ENCODE measurements at places on chromosomes 11 and 22.

DNA sequence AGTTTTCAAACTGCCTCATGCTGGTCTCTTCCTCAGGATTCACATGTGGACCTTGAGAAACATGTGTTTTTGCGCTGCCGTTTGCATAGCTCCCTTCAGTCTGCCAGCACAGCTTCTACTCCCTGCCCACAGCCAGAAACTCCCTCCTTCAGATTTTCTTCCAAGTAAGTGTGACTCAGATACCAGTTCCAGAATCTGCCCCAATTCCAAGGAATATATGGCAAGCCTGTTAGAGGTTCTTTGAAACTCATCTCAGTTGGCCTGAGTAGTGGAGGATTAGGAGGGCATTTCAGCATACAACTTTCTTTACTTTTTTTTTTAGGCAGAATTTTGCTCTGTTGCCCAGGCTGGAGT lies 67.1 kb downstream of the SNX19 start:
- no peak overlapping the region for H3K4me3 ChIP-seq
- no peak overlapping the region for H3K27ac ChIP-seq
- no peaks in the 10 kb centered on the region for H3K4me1 ChIP-seq
- no peak for DNase-seq

DNA sequence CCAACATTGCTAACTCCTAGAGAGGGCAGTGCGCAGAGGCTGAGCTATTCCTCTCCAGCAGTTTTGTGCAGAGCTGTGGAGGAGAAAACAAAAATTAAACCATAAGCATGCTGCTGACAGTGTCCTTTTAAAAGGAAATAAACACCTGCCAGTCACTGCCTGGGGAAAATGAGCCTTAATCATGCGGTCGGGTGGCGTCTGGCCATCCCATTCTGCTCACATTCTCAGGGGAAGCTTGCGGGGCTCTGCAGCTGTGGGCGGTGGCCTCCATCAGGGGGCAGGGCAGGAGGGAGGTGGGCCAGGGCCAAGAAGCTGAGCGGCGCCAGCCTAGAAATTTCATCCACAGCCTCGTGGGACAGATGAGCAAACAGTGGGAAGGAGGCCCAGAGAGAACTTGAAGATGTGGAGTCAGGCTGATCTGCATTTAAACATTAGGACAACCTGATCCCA lies 71.0 kb upstream of the TP53I11 start:
- no peaks in the 10 kb centered on the region for H3K27me3 ChIP-seq
- DNase-seq, result no peak
- H3K4me3 ChIP-seq, result no peak overlapping the region
- H3K36me3 ChIP-seq, result no peaks in the 10 kb centered on the region
- no peak overlapping the region for H3K27ac ChIP-seq
- H3K4me1 ChIP-seq, result no peaks in the 10 kb centered on the region

- no peaks in the 10 kb centered on the region for H3K4me1 ChIP-seq
- peak overlapping the region; percentile 69 for H3K4me3 ChIP-seq
- H3K27ac ChIP-seq, result peak overlapping the region; percentile 63
- H3K27me3 ChIP-seq, result no peaks in the 10 kb centered on the region
- H3K36me3 ChIP-seq, result no peaks in the 10 kb centered on the region
- DNase-seq, result no peak
Observed at GRCh38 chr22:30607300-30607930, 441 bp downstream of the TCN2 start.

- H3K36me3 ChIP-seq, result no peaks in the 10 kb centered on the region
- no peak overlapping the region for H3K4me3 ChIP-seq
- no peaks in the 10 kb centered on the region for H3K27me3 ChIP-seq
- no peak for DNase-seq
- H3K27ac ChIP-seq, result no peak overlapping the region
Observed at GRCh38 chr11:66072518-66072917, 2.4 kb downstream of the PACS1 start.

DNA sequence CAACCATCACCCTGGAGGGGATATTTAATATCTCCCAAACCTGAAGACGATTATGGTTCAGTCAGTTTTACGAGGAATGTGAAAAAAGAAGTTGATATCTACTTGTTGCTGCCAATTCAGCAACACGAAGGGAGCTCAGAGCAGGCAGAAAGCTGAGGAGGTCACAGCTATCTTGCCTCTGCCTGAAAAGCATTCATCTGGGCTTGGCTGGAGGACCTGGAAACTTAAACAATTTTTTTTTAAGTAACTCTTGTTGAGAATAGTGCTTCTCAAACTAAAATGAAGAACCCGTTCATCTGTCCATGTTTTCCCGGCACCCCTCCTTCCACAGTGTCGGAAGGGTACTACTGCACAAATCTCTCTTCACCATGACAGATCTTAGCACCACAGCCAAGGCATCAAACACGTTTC lies 98.9 kb downstream of the MICAL3 start:
- H3K27me3 ChIP-seq, result no peaks in the 10 kb centered on the region
- no peak for DNase-seq
- H3K36me3 ChIP-seq, result no peaks in the 10 kb centered on the region
- peaks cover 2% of the 10 kb centered on the region for H3K4me1 ChIP-seq
- H3K27ac ChIP-seq, result no peak overlapping the region

DNA sequence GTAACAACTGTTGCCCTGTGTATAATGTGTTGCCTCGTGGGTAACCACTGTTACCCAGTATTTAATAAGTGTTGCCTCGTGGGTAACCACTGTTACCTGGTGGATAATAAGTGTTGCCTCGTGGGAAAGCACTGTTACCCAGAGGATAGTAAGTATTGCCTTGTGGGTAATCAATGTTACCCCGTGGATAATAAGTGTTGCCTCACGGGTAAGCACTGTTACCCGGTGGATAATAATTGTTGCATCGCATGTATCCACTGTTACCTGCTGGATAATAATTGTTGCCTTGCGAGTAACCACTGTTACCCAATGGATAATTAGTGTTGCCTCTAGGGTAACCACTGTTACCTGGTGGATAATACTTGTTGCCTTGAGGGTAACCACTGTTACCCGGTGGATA lies 17.1 kb upstream of the NXPE4 start:
- no peak for DNase-seq
- no peak overlapping the region for H3K27ac ChIP-seq
- no peak overlapping the region for H3K4me3 ChIP-seq
- H3K36me3 ChIP-seq, result no peaks in the 10 kb centered on the region
- no peaks in the 10 kb centered on the region for H3K27me3 ChIP-seq

DNA sequence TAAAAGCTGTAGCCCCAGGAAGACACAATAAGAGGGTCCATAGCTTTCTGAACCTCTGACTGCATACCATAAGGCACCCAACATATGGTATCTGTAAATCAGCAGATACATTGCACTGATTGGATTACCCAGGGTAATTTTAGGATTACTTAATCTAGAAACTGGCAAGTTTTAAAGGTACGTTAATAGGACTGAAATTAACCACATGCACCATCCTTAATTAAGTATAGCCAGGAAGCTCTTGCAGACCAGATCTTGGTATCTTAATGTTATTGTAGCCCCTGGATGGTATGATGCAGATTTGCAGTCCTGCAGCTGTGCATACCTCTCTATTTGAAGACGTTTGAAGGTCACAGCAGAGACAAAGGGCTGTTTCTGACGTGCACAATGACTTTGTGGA lies 72.8 kb downstream of the ARHGAP42 start:
- H3K4me3 ChIP-seq, result no peak overlapping the region
- H3K27me3 ChIP-seq, result no peaks in the 10 kb centered on the region
- no peak overlapping the region for H3K27ac ChIP-seq
- H3K36me3 ChIP-seq, result no peaks in the 10 kb centered on the region
- DNase-seq, result no peak

GRCh38 chr11:27871056-27871455 lies 170.8 kb upstream of the BDNF start:
- no peak for DNase-seq
- no peak overlapping the region for H3K27ac ChIP-seq
- no peak overlapping the region for H3K4me3 ChIP-seq
- H3K27me3 ChIP-seq, result no peaks in the 10 kb centered on the region
- H3K4me1 ChIP-seq, result no peaks in the 10 kb centered on the region

DNA sequence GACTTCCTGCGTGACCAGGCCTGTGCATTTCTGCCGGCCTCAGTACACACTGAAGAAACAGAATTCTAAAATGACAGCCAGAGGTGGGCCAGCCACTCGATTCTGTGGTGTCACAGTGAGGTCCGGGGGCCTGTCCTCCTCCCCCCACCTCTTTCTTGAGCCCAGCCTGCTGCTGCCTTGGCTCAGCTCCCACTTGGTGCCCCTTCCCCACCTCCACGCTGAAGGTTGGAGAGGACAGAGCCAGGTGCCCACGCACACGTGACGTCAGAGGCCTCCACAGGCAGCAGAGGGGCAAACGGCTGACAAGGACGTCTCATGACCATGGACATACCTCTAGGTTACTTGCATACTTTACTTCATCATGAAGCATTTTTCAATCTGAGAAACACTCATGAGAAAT lies 78.0 kb upstream of the SHANK2 start:
- H3K27ac ChIP-seq, result no peak overlapping the region
- H3K27me3 ChIP-seq, result no peaks in the 10 kb centered on the region
- no peak overlapping the region for H3K4me3 ChIP-seq
- no peak for DNase-seq
- no peaks in the 10 kb centered on the region for H3K36me3 ChIP-seq

- H3K27me3 ChIP-seq, result no peaks in the 10 kb centered on the region
- H3K36me3 ChIP-seq, result no peaks in the 10 kb centered on the region
- no peaks in the 10 kb centered on the region for H3K4me1 ChIP-seq
- no peak overlapping the region for H3K27ac ChIP-seq
Observed at GRCh38 chr11:43119275-43119970, 192.4 kb upstream of the API5 start.

DNA sequence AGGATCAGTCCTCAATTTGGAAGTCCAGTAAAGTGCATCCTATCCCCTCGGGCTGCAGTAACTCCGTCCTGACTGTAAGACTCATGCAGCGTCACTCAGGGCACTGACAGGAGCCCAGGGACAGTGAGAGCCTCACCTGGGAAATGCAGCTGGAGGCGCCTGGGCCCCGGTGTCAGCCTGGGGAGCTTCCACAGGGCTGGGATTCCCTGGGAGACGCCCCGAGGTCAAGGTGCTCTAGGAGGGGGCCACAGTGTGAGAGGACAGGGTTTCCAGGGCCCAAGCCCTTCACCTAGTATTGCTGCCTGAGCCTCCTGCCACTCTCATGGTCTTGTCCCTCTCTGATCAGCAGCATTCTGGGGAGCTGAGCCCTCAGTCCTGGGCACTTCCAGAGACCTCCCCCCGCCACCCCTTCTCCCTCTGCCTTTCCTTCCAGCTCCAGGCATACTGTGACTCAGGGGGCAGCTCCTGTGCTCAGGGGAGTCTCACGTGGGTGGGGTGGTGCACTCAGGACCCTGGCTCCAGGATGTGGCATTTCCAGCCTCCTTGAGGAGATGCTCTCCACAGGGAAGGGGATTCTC lies 99.1 kb upstream of the IGLL5 start:
- DNase-seq, result no peak
- H3K4me3 ChIP-seq, result no peak overlapping the region
- no peaks in the 10 kb centered on the region for H3K27me3 ChIP-seq
- H3K36me3 ChIP-seq, result no peaks in the 10 kb centered on the region
- peaks cover 3% of the 10 kb centered on the region for H3K4me1 ChIP-seq

GRCh38 chr11:69660001-69660500 lies 15.1 kb downstream of the LTO1 start:
- no peak overlapping the region for H3K27ac ChIP-seq
- H3K4me3 ChIP-seq, result no peak overlapping the region
- H3K4me1 ChIP-seq, result no peaks in the 10 kb centered on the region
- H3K36me3 ChIP-seq, result no peaks in the 10 kb centered on the region

GRCh38 chr11:84261707-84262106 lies 975.5 kb upstream of the CCDC90B start:
- DNase-seq, result peak; percentile 22
- H3K27me3 ChIP-seq, result no peaks in the 10 kb centered on the region
- H3K36me3 ChIP-seq, result no peaks in the 10 kb centered on the region
- no peak overlapping the region for H3K27ac ChIP-seq
- no peaks in the 10 kb centered on the region for H3K4me1 ChIP-seq

DNA sequence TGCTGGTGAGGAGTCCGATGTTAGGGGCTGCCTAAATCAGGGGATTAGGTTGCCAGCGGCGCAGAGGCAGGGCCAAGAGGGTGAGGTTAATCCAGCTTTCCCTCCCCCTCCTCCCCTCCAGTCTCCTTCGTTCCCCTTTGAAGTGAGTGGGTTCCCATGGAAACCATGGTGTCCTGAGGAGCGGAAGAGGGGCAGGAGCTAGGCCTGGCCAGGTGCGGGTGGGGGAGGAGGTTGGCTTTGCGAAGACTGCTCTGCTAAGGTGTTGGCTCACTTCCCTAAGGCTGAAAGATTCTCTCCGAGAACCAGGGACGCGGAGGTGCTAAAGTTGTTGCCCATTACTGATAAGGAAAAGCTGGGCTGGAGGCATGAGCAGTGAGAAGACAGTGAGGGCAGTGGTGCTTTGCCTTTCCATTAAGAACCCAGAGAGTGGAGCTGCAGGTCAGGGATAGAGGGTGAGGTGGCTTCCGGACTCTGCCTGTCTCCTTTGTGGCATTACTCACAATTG lies 124.6 kb downstream of the FEZ1 start:
- H3K27ac ChIP-seq, result no peak overlapping the region
- H3K27me3 ChIP-seq, result no peaks in the 10 kb centered on the region
- DNase-seq, result no peak
- H3K4me1 ChIP-seq, result no peaks in the 10 kb centered on the region
- no peaks in the 10 kb centered on the region for H3K36me3 ChIP-seq

- no peak for DNase-seq
- peaks cover 82% of the 10 kb centered on the region for H3K36me3 ChIP-seq
Observed at GRCh38 chr22:19051381-19052072, 70.7 kb downstream of the DGCR2 start.

- H3K27me3 ChIP-seq, result no peaks in the 10 kb centered on the region
- H3K36me3 ChIP-seq, result no peaks in the 10 kb centered on the region
- H3K4me1 ChIP-seq, result peaks cover 12% of the 10 kb centered on the region
Observed at GRCh38 chr11:73747762-73748161, 13.1 kb downstream of the RAB6A start.

GRCh38 chr11:19301361-19301760 lies 60.6 kb upstream of the E2F8 start:
- no peaks in the 10 kb centered on the region for H3K27me3 ChIP-seq
- H3K36me3 ChIP-seq, result no peaks in the 10 kb centered on the region
- H3K4me3 ChIP-seq, result no peak overlapping the region
- no peaks in the 10 kb centered on the region for H3K4me1 ChIP-seq
- DNase-seq, result no peak
- no peak overlapping the region for H3K27ac ChIP-seq

DNA sequence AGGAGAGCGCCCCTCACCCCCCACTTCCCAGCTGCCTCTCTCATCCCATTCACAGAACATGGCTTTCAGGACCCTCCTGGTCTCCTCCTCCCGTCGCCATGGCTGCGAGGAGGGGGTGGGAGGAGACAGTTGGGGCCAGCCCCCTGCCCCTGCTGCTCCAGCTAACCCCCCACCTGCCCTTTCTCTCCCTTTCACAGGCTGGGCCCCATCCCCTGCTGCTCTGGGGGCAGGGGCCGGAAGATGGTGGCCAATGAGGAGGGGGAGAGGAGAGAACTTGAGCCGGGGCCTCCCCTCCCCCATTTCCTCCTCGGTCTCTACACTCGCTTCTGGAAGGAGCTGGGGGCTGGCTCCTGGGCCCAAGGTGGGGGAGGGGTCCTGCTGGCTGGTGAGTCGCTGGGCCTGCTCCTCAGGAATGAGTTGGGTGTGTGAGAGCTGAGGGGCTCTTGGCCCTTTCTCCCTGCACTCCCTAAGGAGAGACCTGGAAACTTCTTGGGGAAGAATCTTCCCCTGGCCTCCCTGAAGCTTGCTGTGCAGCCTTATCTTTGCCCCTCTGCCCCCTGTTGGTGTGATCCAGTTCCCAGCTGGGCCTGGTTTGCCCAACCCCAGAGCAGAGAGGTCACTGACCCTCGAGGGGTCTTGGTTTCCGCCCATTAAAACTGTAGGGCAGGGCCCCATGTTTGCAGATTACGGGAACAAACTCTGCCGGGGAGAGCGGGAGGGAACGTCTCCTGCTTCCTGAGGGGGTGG lies 10.2 kb downstream of the YPEL4 start:
- peak overlapping the region; percentile 51 for H3K4me3 ChIP-seq
- H3K27me3 ChIP-seq, result no peaks in the 10 kb centered on the region
- peak overlapping the region; percentile 10 for H3K27ac ChIP-seq
- H3K4me1 ChIP-seq, result peaks cover 9% of the 10 kb centered on the region
- DNase-seq, result no peak
